ENCODE measurements at places on chromosomes 3 and 15. TPM values are rescaled to one million over a fixed set of nuclear protein-coding genes. Genes with fewer than 3 reads are reported as not detected.

The CD96 gene
- 0.06 TPM for polyA plus RNA-seq

The TRAT1 gene
- polyA plus RNA-seq, result not detected

The PLA2G4D gene
- polyA plus RNA-seq, result not detected

The ACAP2 gene
- 9.6 TPM for polyA plus RNA-seq

The USP8 gene
- polyA plus RNA-seq, result 23.4 TPM

The TOMM70 gene
- polyA plus RNA-seq, result 23.2 TPM

The PARP15 gene
- polyA plus RNA-seq, result not detected

The CLDN16 gene
- 0.02 TPM for polyA plus RNA-seq

- H3K36me3 ChIP-seq, result no peaks in the 10 kb centered on the region
- no peaks in the 10 kb centered on the region for H3K27me3 ChIP-seq
- no peak for DNase-seq
Observed at GRCh38 chr3:156745766-156746165, 71.4 kb downstream of the TIPARP start.

DNA sequence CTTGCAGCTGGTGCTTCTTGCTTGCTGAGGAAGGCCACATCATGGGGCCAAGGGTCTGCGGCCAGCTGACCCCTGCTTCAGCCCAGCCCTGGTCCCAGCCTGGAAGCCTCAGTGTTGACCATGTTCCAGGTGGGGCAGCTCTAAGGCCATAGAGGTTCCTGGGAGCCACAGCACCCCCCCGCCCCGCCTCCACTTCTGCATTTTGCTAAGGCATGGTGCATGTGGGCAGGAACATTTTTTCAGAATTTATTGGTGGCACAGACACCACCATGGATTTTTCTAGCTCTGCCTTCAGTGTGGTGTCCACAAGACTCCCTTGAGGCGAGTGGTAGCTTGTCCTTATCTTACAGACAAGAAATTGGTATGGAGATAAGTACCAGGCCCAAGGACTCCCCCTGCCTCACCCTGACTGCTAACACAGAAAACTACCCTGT is 1.9 kb upstream of the CHST14 start:
- peak overlapping the region; percentile 92 for H3K27ac ChIP-seq
- H3K36me3 ChIP-seq, result peaks cover 4% of the 10 kb centered on the region
- H3K4me1 ChIP-seq, result peaks cover 27% of the 10 kb centered on the region
- H3K4me3 ChIP-seq, result no peak overlapping the region
- no peaks in the 10 kb centered on the region for H3K27me3 ChIP-seq
- DNase-seq, result no peak

GRCh38 chr15:70153921-70154717 is 56.4 kb upstream of the TLE3 start:
- no peaks in the 10 kb centered on the region for H3K36me3 ChIP-seq
- H3K27ac ChIP-seq, result peak overlapping the region; percentile 97
- no peak overlapping the region for H3K4me3 ChIP-seq
- no peaks in the 10 kb centered on the region for H3K27me3 ChIP-seq
- H3K4me1 ChIP-seq, result peaks cover 83% of the 10 kb centered on the region

- H3K4me1 ChIP-seq, result no peaks in the 10 kb centered on the region
- no peaks in the 10 kb centered on the region for H3K27me3 ChIP-seq
- no peak overlapping the region for H3K27ac ChIP-seq
- DNase-seq, result no peak
- H3K36me3 ChIP-seq, result no peaks in the 10 kb centered on the region
Observed at GRCh38 chr3:135924506-135924905, 41.0 kb upstream of the PPP2R3A start.

GRCh38 chr15:68730471-68730919 is 90.2 kb downstream of the ANP32A start:
- DNase-seq, result peak; percentile 53
- no peak overlapping the region for H3K27ac ChIP-seq
- no peak overlapping the region for H3K4me3 ChIP-seq

DNA sequence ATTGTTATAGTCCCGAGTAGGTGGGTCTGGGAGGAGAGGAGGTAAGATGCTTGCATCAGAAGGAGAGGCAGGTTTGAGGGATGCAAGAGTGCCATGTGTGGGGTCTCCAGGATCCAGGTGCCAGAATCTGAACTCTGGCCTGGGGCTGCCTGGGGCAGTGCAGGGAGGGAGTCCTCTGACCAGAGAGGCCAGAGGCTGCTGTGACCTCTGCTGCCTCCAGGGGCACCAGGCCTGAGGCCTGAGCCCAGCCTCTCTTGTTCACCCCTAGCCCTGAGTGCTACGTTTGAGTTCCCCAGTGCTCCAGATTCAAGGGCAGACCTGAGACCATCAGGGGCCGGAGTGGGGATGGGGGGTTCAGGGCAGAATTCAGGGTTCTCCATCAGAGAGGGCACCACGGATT is 7.4 kb downstream of the SLC38A3 start:
- no peaks in the 10 kb centered on the region for H3K27me3 ChIP-seq
- H3K4me1 ChIP-seq, result no peaks in the 10 kb centered on the region
- DNase-seq, result no peak
- no peak overlapping the region for H3K27ac ChIP-seq

- no peaks in the 10 kb centered on the region for H3K27me3 ChIP-seq
- peak; percentile 88 for DNase-seq
- H3K36me3 ChIP-seq, result no peaks in the 10 kb centered on the region
- peaks cover 4% of the 10 kb centered on the region for H3K4me1 ChIP-seq
- H3K27ac ChIP-seq, result peak within 1 kb of the TSS; percentile 97
Observed at GRCh38 chr3:51967384-51968169, at the start of gene PCBP4. Gene PCBP4 (minus strand): TSS chr3:51967454. CDS start chr3:51961240, 6,214 bp downstream.

DNA sequence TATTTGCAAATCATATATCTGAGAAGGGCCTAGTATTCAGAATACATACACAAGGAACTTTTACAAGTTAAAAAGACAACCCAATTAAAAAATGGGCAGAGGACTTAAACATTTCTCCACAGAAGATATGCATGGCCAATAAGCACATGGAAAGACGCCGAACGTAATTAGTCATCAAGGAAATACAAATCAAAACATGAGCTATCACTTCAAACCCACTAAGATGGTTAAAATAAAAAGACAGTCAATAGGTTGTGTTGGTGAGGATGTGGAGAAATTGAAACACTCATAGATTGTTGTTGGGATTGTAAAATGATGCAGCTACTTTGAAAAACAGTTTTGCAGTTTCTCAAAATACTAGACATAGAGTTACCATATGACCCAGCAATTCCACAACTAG is 61.2 kb upstream of the NEO1 start:
- H3K4me1 ChIP-seq, result 0 out of 2 replicates have a peak, but pooled peaks cover 9% of the 10 kb centered on the region
- no peak for DNase-seq
- no peaks in the 10 kb centered on the region for H3K36me3 ChIP-seq
- no peak overlapping the region for H3K4me3 ChIP-seq

GRCh38 chr3:55607844-55608243 is 120.7 kb upstream of the WNT5A start:
- no peak overlapping the region for H3K27ac ChIP-seq
- H3K4me3 ChIP-seq, result no peak overlapping the region
- no peak for DNase-seq
- H3K27me3 ChIP-seq, result no peaks in the 10 kb centered on the region
- no peaks in the 10 kb centered on the region for H3K36me3 ChIP-seq

- DNase-seq, result no peak
- H3K27ac ChIP-seq, result no peak overlapping the region
- no peaks in the 10 kb centered on the region for H3K27me3 ChIP-seq
- H3K4me3 ChIP-seq, result no peak overlapping the region
- no peaks in the 10 kb centered on the region for H3K4me1 ChIP-seq
- no peaks in the 10 kb centered on the region for H3K36me3 ChIP-seq
Observed at GRCh38 chr15:52221730-52222129, 30.5 kb upstream of the GNB5 start.

DNA sequence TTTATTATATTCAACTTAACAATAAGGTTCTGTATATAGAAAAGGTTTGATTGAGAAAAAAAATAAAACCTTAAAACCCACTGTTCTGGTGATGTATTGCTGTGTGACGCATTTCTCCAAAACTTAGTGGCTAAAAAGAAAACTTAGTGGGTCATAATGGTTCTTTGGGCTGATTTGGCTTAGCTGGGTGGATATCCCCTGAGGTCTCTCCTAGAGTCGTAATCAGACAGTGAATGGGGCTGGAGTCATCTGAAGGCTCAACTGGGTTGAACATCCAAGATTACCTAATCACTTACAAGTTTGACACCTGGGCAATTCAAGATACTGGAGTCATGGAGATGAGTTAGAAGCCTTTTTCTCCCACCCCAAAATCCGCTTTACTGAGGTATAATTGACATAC is 111.6 kb upstream of the TBL1XR1 start:
- no peaks in the 10 kb centered on the region for H3K36me3 ChIP-seq
- H3K27ac ChIP-seq, result no peak overlapping the region
- no peak for DNase-seq
- no peak overlapping the region for H3K4me3 ChIP-seq
- H3K4me1 ChIP-seq, result no peaks in the 10 kb centered on the region

- peak overlapping the region; percentile 24 for H3K27ac ChIP-seq
- H3K36me3 ChIP-seq, result no peaks in the 10 kb centered on the region
- peak; percentile 48 for DNase-seq
Observed at GRCh38 chr15:63940966-63941620, 105.2 kb downstream of the DAPK2 start.

- H3K27ac ChIP-seq, result no peak overlapping the region
- no peak overlapping the region for H3K4me3 ChIP-seq
- DNase-seq, result no peak
- H3K27me3 ChIP-seq, result no peaks in the 10 kb centered on the region
Observed at GRCh38 chr15:101156061-101156460, 95.8 kb downstream of the CHSY1 start.

DNA sequence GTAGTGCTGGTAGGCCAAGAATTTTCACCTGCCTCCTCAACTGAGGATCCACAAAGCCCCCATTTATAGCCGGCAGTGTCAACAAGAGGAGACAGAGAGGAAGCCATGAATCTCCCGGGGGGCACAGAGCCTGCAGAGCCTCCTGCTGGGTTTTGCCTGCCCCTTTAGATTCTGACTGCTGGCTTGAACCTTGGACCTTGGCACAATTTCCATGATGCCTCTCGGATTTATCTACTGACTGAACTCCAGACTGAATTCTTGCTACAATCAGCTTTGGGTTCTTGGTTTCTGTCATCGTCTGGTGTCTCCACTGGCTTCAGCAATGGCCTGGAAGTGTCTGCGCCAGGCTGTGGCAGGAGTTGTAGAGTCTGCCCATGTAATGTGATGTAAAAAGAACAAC is 80.7 kb downstream of the GPR156 start:
- H3K36me3 ChIP-seq, result no peaks in the 10 kb centered on the region
- peaks cover 5% of the 10 kb centered on the region for H3K4me1 ChIP-seq
- H3K4me3 ChIP-seq, result no peak overlapping the region
- H3K27me3 ChIP-seq, result no peaks in the 10 kb centered on the region
- no peak overlapping the region for H3K27ac ChIP-seq

DNA sequence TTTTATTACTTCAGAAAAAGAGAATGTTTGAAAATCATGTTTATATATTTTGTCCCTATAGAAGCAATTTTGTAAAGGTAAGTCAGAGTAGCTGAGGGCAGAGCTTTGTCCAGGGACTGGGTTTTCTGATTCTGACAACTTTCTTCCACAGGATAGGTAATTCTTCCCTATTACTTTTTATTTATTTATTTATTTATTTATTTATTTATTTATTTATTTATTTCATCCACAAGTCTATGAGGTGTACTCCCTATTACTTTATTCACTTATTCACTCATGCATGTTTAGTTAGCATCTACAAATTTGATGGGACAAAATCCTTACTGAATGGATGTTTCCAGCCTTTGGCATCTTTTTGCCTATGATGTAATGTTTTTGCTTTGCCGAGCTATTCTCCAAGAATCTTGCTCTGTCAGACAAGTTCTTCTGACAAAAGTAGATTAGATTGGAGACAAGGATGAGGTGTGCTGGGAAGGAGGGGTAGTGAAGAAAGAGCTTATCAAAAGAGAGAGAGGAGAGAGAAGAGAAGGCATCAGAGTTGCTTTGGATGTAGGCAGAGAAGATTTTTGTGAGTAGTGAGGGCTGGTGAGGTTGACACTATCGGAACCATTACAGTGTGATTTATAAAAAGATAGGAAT is 119.4 kb downstream of the SPATA16 start:
- no peaks in the 10 kb centered on the region for H3K27me3 ChIP-seq
- no peak overlapping the region for H3K4me3 ChIP-seq
- H3K36me3 ChIP-seq, result no peaks in the 10 kb centered on the region

GRCh38 chr15:24945711-24946110 is 9.1 kb upstream of the SNRPN start:
- H3K27ac ChIP-seq, result no peak overlapping the region
- DNase-seq, result no peak
- H3K4me1 ChIP-seq, result no peaks in the 10 kb centered on the region
- H3K36me3 ChIP-seq, result no peaks in the 10 kb centered on the region

GRCh38 chr3:157423337-157423736 is 13.3 kb upstream of the PTX3 start:
- H3K27ac ChIP-seq, result peak overlapping the region; percentile 3
- H3K4me1 ChIP-seq, result no peaks in the 10 kb centered on the region
- no peaks in the 10 kb centered on the region for H3K27me3 ChIP-seq
- H3K36me3 ChIP-seq, result no peaks in the 10 kb centered on the region
- DNase-seq, result no peak
- H3K4me3 ChIP-seq, result no peak overlapping the region

- H3K4me1 ChIP-seq, result peaks cover 25% of the 10 kb centered on the region
- no peaks in the 10 kb centered on the region for H3K36me3 ChIP-seq
- H3K27ac ChIP-seq, result peak overlapping the region; percentile 34
- no peak for DNase-seq
- no peak overlapping the region for H3K4me3 ChIP-seq
Observed at GRCh38 chr3:150073513-150073912, 102.8 kb upstream of the PFN2 start.

DNA sequence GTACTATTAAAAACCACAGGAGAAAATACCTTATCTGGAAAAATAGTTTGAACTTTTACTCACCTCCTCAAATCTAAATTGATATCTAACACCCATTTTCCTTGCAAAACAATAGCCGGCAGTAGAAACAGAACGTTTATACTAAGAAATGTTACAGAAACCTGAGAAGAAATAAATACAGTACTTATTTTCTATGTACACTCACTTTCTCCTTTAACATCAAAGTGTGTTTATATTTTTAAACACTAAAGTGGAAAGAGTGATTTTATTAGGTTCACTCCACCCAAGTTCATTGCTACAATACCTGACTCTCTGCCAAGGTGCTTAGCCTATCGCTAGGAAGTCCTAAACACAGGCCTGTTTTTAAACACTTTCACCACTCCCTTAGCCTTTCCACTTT is 87.8 kb upstream of the TJP1 start:
- no peaks in the 10 kb centered on the region for H3K27me3 ChIP-seq
- H3K36me3 ChIP-seq, result no peaks in the 10 kb centered on the region
- H3K4me1 ChIP-seq, result no peaks in the 10 kb centered on the region
- H3K4me3 ChIP-seq, result no peak overlapping the region
- no peak overlapping the region for H3K27ac ChIP-seq

DNA sequence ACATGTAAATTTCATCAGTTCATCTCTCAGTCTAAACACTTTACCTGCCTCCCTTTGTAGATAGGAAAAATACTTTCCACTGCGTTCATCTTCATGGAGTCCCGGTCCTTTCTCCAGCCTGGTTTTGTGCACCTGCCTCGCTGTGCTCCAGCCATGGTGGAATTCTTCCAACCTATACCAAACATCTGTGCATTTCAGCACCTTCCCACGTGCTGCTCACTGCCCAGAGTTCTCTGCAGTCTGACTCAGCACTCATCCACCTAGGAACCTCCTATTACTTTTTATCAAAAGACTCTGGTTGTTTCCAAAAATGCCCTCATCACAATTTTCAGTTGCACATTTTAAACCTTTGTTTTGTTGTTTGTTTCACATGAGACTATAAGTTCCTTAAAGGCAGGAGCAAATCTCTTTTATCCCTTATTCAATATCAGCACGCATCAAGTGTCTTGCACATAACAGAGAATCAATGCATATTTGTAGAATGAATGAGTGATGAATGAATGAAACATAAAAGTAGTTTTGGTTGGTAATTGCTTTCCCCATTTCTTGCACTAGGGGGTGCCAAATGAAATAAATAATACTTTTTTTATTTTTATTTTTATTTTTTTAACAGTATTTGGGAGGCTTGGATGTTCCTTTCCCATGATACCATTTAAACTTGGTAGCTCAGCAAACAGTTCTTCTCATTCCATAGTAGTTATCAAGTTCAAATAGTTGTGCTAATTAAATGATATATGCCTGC is 30.2 kb upstream of the ADAMTS9 start:
- no peak overlapping the region for H3K27ac ChIP-seq
- no peaks in the 10 kb centered on the region for H3K36me3 ChIP-seq
- peaks cover 2% of the 10 kb centered on the region for H3K4me1 ChIP-seq
- H3K27me3 ChIP-seq, result no peaks in the 10 kb centered on the region
